Immature natural killer cell (primary cell): ENCODE measurements at places on chromosomes 16 and 17. TPM values are rescaled to one million over a fixed set of nuclear protein-coding genes. Genes with fewer than 3 reads are reported as not detected.

Gene MEOX1
- not detected for polyA plus RNA-seq

Gene FKBP10
- polyA plus RNA-seq = not detected

GRCh38 chr16:12366313-12366712 lies 389.8 kb downstream of the SNX29 start:
- no peak overlapping the region for H3K27ac ChIP-seq
- H3K4me3 ChIP-seq = no peak overlapping the region
- no peaks in the 10 kb centered on the region for H3K4me1 ChIP-seq
- no peaks in the 10 kb centered on the region for H3K27me3 ChIP-seq
- DNase-seq = no peak
- H3K36me3 ChIP-seq = peaks cover 5% of the 10 kb centered on the region

DNA sequence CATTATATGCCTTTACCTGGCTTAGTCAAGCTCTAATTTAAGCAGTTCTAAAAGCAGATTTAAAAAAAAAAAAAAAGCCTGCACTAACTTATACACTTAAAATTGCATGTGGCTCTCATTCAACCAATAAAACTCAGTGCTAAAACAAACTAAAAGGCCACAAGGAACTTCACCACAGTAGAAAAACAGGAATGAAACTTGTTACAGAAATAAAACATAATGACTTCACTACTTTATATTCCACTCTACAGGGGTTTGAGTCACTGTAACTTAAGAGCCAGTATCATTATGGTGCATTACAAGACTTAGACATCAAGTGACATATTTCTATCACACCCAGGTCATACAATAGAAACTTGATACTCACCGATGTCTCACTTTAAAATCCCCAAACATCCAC lies 11.1 kb downstream of the CA10 start:
- no peak overlapping the region for H3K4me3 ChIP-seq
- peaks cover 2% of the 10 kb centered on the region for H3K27me3 ChIP-seq
- no peak overlapping the region for H3K27ac ChIP-seq

- no peaks in the 10 kb centered on the region for H3K4me1 ChIP-seq
- H3K27ac ChIP-seq = no peak overlapping the region
- H3K4me3 ChIP-seq = no peak overlapping the region
- DNase-seq = no peak
- H3K36me3 ChIP-seq = no peaks in the 10 kb centered on the region
Observed at GRCh38 chr17:45384047-45384788, 48.5 kb downstream of the ARHGAP27 start.

DNA sequence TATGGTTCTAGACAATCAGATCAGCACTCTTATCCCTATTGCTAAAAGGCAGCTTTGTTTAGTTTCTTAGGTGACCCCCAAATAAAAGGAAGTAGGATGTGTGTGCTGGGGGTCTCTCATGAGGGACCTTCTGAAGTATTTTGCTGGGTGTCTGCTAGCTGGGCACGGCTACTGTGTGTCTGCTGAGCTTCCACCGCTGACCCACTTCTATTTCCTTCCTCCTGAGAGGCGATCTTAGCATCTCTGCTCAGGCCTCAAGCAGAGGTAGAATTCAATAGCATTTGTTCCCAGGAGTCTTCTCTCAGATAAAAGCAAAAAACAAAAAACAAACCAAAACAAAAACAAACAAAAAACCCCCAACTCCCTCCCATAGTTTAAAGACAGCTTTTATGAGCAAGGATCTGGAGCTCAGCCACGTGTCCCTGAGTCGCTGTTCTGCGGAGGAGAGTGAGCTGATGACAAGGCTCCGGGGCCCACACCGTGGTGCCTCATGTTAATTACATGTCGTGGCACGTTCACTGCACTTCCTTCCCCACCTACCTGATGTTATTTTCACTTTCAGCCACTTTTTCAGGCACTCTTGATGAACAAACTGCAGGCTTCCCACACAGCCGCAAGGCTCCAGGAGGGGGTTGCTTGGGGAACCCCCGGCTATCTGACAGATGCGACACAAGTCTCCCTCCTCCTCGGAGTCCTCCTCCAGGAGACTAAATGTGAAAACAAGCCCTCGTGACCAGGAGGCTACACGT lies 83.5 kb downstream of the MARCHF10 start:
- no peaks in the 10 kb centered on the region for H3K27me3 ChIP-seq
- H3K4me3 ChIP-seq = peak overlapping the region; percentile 81
- DNase-seq = peak; percentile 81
- no peaks in the 10 kb centered on the region for H3K36me3 ChIP-seq

- no peak for DNase-seq
- no peaks in the 10 kb centered on the region for H3K36me3 ChIP-seq
- H3K4me3 ChIP-seq = no peak overlapping the region
- no peaks in the 10 kb centered on the region for H3K4me1 ChIP-seq
Observed at GRCh38 chr16:19810817-19811731, 73.6 kb downstream of the GPRC5B start.

- H3K4me1 ChIP-seq = no peaks in the 10 kb centered on the region
Observed at GRCh38 chr17:74223901-74224300, 10.5 kb downstream of the TTYH2 start.

DNA sequence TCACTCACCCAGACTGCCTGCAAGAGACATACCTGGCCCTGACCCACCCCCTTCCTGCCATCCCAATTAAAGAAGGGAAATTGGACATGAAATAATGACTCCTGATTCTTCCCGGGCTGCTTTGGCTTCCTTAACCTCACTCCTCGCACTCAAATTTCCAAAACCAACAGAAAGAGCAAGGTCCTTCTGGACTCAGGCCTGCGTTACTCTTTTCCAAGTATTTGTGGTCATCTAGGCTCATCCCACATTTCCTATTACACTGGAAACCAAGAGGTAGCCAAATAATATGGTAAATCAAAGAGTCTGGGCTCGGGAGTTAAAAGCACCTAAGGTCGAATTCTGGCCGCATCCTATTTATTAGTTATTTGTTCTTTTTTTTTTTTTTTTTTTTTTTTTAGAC lies 359.3 kb downstream of the NPIPA8 start:
- no peak overlapping the region for H3K27ac ChIP-seq
- no peaks in the 10 kb centered on the region for H3K4me1 ChIP-seq
- H3K4me3 ChIP-seq = no peak overlapping the region
- H3K36me3 ChIP-seq = no peaks in the 10 kb centered on the region
- H3K27me3 ChIP-seq = peaks cover 3% of the 10 kb centered on the region

- peaks cover 4% of the 10 kb centered on the region for H3K27me3 ChIP-seq
- peak overlapping the region; percentile 98 for H3K4me3 ChIP-seq
- peaks cover 35% of the 10 kb centered on the region for H3K4me1 ChIP-seq
- peak; percentile 80 for DNase-seq
- H3K27ac ChIP-seq = peak overlapping the region; percentile 93
- H3K36me3 ChIP-seq = peaks cover 3% of the 10 kb centered on the region
Observed at GRCh38 chr17:45584092-45585036, 93.8 kb upstream of the PLEKHM1 start.

GRCh38 chr17:78196716-78197115 lies 9.6 kb downstream of the AFMID start:
- H3K4me1 ChIP-seq = peaks cover 4% of the 10 kb centered on the region
- no peak overlapping the region for H3K27ac ChIP-seq
- no peak for DNase-seq

GRCh38 chr16:4200000-4200780 lies 41.7 kb downstream of the SRL start:
- H3K36me3 ChIP-seq = no peaks in the 10 kb centered on the region
- H3K27me3 ChIP-seq = peaks cover 2% of the 10 kb centered on the region
- peak overlapping the region; percentile 56 for H3K27ac ChIP-seq

DNA sequence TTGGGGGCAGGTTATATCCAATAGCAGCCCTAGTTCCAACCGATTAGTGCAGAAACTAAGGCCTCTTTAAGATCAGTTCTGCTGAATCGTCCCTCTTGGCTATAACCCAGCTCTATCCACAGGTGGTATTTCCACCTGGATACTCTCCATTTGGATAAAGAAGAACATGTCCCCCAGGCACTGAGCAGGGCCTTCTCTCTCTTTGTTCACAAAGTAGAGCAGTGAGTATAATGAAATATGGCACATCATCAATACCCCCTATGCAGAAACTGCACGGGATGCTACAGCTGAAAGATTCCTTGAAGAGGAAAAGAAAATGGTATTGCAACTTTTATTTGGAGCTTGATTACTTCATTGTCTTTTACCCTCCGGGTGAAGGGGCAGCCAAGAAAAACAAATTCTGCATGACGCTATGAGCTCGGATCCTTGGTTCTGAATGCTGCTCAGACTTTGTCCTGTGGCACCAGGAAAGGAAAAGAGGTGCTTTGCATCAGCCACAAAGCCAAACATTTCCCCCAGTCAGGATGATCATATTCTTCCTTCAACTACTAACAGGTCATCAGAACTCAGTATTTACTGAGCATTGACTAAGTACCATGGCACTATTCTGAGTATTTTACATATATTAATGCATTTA lies 399.7 kb downstream of the NPIPA8 start:
- no peak overlapping the region for H3K4me3 ChIP-seq
- no peak overlapping the region for H3K27ac ChIP-seq
- no peak for DNase-seq
- no peaks in the 10 kb centered on the region for H3K27me3 ChIP-seq
- no peaks in the 10 kb centered on the region for H3K36me3 ChIP-seq

GRCh38 chr17:61443475-61443882 lies 8.7 kb upstream of the TBX4 start:
- H3K4me1 ChIP-seq = no peaks in the 10 kb centered on the region
- DNase-seq = no peak
- no peak overlapping the region for H3K27ac ChIP-seq
- H3K36me3 ChIP-seq = no peaks in the 10 kb centered on the region
- peaks cover 9% of the 10 kb centered on the region for H3K27me3 ChIP-seq
